ENCODE measurements at places on chromosomes 1 and 21.

DNA sequence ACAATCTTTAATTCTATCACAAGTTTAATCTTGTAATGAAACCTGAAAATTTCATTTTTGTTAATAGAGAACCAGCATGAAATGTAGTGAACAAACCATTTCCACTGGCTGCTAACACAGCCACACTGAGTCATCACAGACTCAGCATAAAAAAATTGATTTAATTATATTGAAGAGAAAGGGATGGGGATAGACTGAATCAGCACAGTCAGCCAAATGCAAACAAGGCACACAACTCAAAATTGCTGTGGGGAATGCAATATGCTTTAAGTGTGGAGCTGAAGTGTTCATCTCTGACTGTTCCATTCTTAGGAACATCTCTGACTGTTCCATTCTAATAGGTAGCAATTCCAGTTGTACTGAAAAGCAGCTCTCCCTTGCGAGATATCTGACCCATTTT is 299.8 kb downstream of the MRPL39 start:
- no peak for DNase-seq

DNA sequence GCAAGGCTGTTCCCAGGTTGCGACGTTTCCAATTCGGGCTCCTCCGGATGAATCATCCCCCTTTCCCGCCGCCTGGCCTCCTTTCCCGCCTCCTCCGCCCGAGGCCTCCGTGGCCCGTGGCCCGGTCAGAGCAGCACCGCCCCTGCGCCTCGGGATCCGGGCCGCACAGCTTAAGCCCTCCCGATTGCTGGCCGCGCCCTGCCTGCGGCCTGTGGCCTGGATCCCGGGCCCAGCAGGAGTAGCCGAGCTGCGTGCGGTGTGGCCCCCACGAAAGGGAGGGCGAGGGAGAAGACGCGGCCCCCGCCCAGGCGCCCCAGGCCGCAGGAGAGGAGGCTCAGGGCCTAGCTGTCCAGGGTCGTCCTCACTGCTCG is 1.0 kb downstream of the TMEM200B start:
- no peak for DNase-seq

- DNase-seq = peak; percentile 62
Observed at GRCh38 chr1:226547754-226548191, 791 bp upstream of the STUM start.

- no peak for DNase-seq
Observed at GRCh38 chr21:35696644-35697043, 363.7 kb downstream of the SETD4 start.

GRCh38 chr1:115729756-115730155 is 38.8 kb downstream of the CASQ2 start:
- no peak for DNase-seq

GRCh38 chr1:69258842-69259241 is 308.9 kb upstream of the LRRC7 start:
- DNase-seq = no peak

DNA sequence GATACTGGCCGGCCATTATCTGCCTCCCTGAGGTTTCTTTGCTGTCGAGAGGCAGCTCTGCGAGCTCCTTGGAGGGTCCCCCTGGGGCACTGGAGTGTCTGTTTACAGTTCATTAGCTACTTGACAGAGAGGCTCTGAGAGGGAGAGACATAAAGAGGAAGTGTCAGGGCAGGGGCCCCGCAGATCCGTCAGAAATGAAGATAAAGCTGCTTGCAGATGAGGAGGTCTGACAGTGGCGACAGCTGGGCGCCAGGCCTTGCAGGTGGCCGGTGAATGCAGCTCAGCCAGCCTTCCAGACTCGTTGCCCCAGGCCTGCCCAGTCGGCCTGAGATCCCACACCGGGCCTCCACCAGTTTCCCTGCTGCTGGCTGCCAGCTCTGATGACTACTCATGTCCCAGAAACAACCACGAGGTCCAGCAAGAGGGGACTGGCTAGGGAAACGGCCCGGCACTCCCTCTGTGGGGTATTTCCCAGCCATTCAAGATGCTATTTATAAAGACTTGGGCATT is 84.7 kb downstream of the DISP3 start:
- DNase-seq = no peak

GRCh38 chr1:185137896-185138545 is 18.7 kb downstream of the TRMT1L start:
- no peak for DNase-seq

DNA sequence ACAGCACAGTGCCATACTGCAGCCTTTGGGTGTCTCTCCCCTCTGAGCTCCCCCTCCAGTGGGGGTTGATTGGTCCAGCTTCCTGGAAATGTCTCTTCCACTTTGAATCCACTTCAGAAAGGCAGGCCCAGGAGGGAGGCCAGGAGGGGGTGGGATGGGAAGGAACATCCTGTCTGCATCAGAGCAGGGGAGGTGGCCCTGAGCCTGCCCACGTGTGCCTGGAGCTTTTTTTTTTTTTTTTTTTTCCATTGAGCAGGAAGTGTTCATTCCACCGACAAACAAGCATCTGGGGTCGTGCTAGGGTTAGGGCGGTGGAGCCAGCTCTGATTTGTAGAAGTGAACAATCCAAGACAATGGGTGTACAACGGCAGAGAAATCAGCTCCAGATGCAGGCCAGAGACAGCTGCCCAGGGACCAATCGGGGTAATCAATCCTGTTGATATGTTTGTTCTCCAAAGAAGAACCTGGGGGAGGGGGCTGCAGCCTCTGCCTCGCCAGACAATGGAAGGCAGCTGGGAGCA is 93.3 kb downstream of the SSBP3 start:
- no peak for DNase-seq

- no peak for DNase-seq
Observed at GRCh38 chr1:89540406-89540970, 15.9 kb downstream of the LRRC8B start.

GRCh38 chr1:172970186-172970585 is 80.6 kb downstream of the TNFSF18 start:
- DNase-seq = no peak

DNA sequence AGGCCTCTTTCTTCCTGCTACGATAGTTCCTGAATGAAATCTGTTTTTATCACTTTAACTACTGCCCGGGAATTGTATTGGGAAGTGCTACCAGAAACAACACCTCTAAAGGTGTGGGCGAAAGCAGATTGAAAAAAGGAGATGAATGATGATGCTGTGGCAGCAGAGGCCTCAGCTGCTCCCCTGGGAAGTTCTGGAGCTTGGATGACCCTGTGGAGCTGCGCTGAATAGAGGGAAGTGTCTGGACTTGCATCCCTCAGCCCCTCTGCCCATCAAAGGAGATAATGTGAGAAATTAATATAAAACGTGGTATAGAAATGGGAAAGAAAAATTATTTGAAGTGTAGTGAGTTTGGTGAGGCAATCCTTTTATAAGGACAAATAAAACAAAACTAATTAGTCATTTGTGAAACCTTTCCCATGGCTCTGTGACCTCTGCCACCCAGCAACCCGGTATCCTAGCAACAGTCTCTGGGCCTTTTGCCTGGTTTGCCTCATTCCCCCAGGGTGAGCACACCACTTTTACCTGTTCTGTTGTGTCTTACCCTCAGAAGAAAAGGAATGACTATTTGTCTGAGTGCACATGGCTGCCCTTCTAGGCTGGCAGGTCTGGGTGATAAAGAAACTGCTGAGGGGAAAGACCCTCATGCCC is 21.3 kb downstream of the OVAAL start:
- no peak for DNase-seq

DNA sequence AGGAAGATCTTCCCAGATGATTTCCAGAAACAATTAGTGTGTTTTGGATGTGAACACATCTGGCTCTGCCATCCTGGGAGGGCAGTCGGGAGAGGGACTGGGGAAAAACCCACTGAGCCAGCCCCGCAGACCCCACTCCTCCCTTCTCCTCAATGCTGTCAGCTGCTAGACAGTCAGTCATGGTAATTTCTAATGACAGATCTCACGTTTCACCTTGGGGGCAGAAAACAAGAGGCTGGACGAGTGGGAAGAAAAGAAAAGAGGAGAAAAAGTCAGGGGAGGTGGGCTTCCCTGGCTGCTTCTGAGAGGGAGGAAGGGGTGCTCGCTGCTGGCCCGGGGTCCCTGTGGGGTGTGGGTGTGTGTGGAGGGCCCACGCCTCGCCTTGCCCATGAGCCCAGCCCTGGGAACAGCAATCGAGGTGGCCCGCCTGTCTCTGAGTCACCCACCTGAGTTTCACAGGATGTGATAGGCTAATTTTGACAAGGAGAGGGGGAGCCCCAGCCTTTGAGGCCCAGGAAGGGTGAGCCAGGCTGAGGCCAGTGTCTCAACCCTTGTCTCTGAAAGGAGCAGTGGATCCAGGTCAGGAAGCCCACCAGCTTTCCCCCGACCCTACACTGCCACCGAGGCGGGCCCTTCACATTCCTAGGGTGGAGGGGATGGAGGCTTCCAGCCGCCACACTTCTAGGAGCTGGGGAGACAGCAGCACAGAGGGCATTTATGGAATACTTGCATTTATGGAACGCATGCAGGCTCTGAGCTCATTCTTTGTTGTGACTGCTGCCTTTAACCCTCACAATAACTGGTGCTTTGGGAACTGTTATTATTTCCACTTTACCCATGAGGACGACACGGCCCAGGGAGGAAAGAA is 49.1 kb upstream of the IFNLR1 start:
- no peak for DNase-seq

DNA sequence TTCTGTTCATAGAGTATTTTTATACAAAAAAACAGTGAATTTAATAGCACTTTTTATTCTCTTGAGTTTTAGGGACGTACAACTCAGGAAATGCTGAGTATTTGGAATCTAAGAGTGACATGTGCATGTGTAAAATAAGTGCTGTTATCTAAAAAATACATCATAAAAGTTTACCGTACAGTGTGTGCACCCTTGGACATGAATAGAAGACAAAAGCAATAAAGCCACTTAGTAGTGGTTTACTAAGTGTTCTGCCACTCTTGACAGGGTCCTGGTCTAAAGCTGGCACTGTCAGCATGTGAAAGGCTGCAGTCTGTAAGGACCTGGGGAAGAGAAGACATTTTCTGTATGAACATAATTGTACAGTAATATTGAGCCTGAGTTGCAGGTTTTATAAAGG is 51.0 kb downstream of the LAMC1 start:
- DNase-seq = no peak

DNA sequence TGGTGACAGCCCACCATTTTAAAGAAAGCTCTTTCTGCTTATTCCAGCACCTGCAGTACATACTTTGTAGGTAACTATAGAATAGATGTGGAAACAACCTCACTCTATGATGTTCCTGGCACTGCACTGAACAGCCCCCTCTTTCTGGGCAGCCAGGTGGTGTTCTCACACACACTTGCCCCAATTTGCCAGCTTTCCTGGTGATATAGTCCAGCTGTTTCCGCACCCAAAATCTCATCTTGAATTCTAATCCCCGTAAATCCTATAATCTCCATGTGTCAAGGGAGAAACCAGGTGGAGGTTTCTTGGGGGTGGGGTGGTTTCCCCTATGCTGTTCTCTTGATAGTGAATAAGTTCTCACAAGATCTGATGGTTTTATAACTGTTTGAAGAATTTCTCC is 102.2 kb downstream of the FCRL5 start:
- no peak for DNase-seq

GRCh38 chr21:43880111-43880985 is 15.3 kb downstream of the AGPAT3 start:
- DNase-seq = no peak

- DNase-seq = no peak
Observed at GRCh38 chr1:211415700-211416099, 76.3 kb downstream of the RD3 start.

DNA sequence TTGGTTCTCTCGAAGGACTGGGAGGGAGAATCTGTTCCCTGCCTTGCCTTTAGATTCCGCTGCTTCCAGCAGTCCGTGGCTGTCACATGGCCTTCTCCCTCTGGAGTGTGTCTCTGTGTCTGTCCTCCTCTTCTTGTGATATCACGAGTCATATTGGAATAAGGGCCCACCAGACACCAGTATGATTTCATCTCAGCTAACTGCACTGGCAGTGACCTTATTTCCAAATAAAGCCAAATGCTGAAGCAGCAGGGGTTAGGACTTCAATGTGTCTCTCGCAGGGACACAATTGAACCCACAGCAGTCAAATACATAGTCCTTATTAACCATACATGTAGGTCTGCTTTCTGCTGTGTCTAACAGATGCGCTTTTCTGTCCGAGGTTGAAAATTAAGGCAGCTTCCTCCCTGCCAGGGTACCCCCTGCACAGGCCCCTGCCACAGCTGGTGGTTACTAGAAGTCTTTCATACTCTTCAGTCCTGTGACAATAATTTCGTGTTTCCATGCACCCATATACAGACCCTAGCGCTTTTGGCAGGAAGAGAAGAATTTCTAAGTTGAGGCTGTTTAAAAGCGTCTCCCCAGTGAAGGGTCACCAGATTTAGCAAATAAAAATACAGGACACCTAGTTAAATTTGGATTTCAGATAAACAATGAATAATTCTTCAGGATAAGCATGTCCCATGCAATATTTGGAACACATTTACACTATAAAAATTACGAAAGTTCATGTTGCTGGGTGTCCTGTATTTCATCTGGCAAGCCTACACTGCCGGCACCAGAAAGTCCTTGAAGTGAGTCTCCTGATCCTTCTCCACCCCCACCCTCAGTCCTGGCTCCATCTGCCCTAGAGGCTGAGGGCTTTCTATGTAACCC is 182.1 kb downstream of the ETS2 start:
- DNase-seq = no peak

GRCh38 chr1:161491472-161491871 is 13.8 kb upstream of the FCGR2A start:
- DNase-seq = no peak

DNA sequence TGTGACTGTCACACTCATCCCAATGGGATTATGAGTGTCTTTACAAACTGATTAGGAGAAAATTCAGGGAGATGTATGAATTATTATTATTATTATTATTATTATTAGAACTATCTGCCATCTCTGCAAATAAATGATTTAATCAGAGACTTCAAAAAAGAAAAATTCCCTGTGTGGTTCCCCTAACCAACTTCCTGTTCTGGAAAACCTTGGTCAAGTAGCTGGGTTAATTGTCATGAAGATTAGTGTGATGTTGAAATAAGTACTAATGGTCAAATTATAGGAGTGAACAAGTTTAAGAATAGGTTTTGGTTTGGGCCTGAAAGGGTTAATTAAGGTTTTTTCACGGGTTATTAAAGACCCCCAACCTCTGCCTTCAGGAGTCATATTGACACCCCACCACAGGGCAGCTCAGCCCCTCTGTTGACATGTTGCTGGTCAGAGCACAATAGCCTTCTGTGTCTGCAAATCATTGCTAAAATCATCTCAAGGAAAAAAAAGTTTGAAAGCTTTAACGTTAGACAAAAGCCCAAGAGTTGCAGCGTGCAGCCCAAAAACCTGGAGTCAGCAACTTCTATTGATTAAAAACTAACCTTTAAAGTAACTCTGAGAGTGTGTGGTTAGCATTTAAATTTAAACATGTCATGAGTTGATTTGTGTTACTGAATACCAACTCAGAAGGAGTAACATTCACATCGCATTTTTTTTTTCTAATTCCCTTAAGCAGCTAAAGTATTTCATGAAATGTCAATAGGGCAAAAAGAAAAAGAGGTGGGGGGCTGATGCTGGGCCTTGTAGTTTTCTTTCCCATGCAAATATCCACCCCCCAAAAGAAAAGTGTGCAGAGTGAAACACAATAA is 272.5 kb downstream of the TM2D1 start:
- DNase-seq = no peak

DNA sequence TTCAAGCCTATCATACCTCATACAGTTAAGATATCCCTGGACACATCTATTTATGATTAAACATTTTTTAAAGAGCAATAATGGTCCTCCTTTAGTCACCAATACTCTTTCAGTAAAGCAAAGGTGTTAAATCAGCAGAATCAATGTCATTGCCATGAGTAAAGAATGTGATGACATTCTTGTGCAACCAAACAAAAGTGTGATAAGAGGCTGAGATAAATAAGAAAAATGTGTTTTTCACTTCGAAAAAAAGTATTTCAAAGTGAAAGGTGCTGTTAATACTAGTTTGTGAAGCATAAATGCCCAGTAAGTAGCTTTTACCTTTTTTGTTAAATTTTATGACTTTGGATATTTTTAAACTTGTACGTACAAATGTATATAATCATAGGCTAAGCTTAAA is 8.4 kb downstream of the SLC44A5 start:
- no peak for DNase-seq

Data from CD4-positive, alpha-beta T cell treated with Interleukin-1 beta for 1 hour (primary cell).